ENCODE measurements at places on chromosomes 5 and 9. TPM values are rescaled to one million over a fixed set of nuclear protein-coding genes. Genes with fewer than 3 reads are reported as not detected.

The PLPP7 gene
- total RNA-seq, result 1.1 TPM

The CTNNA1 gene
- total RNA-seq, result 393 TPM

The GADD45G gene
- total RNA-seq, result 1.5 TPM

The NR4A3 gene
- total RNA-seq, result 1.2 TPM

The HMMR gene
- 3.9 TPM for total RNA-seq

The SEPTIN8 gene
- total RNA-seq, result 127 TPM

The LCN10 gene
- total RNA-seq, result not detected

The COL5A1 gene
- 2,410 TPM for total RNA-seq

The NOXA1 gene
- total RNA-seq, result 0.97 TPM

The BTNL8 gene
- not detected for total RNA-seq

The SLC36A2 gene
- not detected for total RNA-seq

The ANKRD31 gene
- 0.10 TPM for total RNA-seq

The AFAP1L1 gene
- 1.5 TPM for total RNA-seq

The SH3TC2 gene
- 0.80 TPM for total RNA-seq

The SNCAIP gene
- 2.6 TPM for total RNA-seq
